ENCODE measurements at places on chromosomes 4 and X. TPM values are rescaled to one million over a fixed set of nuclear protein-coding genes. Genes with fewer than 3 reads are reported as not detected.

EDA gene
- 5.5 TPM for total RNA-seq

CXCL9 gene
- total RNA-seq = not detected

SLC6A14 gene
- total RNA-seq = not detected

TCEAL6 gene
- 6.7 TPM for total RNA-seq

MID2 gene
- 10.0 TPM for total RNA-seq

TCP11X2 gene
- total RNA-seq = 0.62 TPM

P2RY4 gene
- total RNA-seq = 0.16 TPM

OPRPN gene
- not detected for total RNA-seq

HSFX3 gene
- total RNA-seq = not detected

SMPX gene
- 0.31 TPM for total RNA-seq

ARHGEF6 gene
- total RNA-seq = 23.1 TPM

SMIM31 gene
- not detected for total RNA-seq

DNA sequence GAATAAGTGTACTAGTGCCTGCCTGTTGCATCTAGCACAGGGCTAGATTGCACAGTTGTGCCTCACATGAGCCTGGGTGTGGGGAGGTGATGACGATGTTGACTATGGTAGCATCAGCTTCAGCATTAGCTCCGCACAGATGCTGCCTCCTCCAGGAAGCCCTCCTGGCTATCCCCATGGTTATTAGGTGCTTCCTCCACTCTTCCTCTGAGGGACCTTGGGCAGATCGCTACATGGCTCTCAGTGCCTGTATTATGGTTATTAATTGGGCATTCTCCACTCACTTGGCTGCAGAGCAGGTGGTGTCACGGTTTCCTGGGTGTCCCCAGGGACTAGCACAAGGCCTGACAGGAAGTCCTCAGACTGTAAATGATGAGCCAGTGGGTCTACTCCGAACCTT lies 325.6 kb downstream of the ARHGAP10 start:
- DNase-seq = no peak

GRCh38 chrX:102085706-102086105 lies 39.8 kb upstream of the TCEAL2 start:
- DNase-seq = no peak

- no peak for DNase-seq
Measured at GRCh38 chr4:152946446-152946845, 10.3 kb downstream of the FHDC1 start.

- no peak for DNase-seq
Measured at GRCh38 chr4:77127215-77127614, 29.8 kb upstream of the CCNG2 start.

- DNase-seq = peak; percentile 12
Measured at GRCh38 chrX:41275661-41276609, 58.0 kb upstream of the DDX3X start.

DNA sequence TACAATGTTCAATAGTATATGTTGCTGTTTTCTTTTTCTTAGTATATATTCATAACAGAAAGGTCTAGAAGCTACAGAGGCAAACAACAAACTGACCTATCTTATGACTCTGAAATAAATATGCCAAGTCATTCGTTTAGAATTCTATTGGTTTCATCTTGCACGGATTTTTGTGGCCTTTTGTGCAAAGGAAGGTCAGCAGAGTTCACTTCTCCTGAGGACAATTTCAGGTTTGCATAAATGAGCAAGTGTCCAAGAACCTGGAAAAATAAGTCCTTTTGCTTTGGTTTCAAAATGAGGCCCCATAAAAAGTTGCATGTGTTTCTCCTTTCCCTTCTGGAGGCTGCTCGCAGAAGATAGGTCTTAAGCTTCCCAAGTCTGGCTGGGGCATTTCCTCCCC lies 156.9 kb downstream of the APBB2 start:
- DNase-seq = no peak

GRCh38 chrX:21150208-21150607 lies 224.0 kb upstream of the CNKSR2 start:
- no peak for DNase-seq

DNA sequence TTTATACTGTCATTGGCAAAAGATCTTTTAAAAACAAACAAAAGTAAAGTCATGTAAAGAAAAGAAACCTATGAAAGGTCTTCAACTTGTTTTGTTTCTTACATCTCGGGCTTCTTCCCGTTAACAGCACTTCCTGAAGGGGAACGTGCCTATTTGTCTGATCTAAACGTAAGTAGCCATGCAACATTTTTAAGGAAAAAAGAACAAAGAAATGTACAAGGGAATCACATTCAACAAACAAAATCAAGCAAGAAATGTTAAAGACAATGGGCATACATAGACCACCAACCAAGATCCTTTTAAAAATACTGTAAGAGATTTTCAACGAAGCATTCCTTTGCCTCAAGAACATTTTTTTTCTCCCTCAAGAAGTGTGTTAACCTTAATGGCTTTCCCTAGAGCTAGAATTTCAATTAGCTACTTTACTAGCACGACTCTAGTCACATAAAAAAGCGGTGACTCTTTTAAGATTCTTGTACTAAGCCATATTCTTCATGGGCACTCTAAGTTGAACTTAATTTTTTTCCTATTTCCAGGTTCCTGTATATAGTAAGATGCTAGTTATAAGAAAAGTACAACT lies 112.0 kb upstream of the TTC29 start:
- DNase-seq = no peak

- DNase-seq = no peak
Measured at GRCh38 chr4:37760840-37761239, 65.6 kb upstream of the PGM2 start.

DNA sequence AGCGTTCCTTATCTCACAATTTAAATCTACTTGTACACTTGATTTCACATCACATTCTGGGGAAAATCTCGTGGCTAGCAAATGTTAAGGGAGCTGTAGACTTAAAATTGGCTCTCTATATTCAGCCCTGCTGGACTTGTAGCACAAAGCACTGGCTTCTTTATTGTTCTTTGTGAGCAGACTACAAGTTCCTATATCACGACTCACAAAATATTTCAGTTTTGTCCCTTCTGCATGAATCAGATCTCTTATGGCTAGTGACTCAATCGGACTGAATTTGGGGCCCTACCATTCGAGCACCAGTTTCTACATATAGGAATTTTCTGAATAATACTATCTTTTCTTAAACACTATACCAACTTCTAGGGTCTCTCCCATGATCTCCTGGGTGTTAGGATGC lies 390.1 kb downstream of the ADAM29 start:
- no peak for DNase-seq

DNA sequence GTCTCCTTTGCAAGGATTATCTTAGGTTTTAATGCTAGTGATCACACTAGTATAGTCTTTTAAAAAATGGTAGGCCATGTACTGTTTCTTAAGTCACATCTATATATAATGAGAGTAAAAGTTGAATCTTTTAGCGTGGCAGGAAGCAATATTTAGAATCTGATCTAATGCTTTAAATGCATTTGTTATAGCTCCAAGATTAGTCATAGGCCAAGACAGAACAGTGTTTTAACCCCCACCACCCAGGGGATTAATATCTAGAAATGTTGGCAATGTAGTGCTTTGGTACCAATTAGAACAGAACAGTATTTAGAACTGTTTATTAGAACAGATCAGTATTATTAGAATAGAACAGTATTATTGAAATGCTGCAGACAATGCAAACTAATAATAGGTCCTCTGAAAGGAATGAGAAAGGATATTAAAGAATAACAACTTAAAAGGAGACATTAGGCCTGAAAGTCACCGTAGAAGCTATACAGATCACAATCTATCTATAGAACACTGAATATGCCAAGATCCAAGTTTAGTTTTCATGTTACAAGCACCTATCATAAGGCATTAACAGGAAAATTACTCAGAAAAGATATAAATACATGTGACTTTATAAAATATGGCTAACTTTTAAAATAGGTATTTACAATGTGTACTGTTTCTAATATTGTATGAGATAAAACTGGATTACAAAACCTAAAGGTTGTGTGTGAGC lies 146.2 kb downstream of the NPNT start:
- no peak for DNase-seq

DNA sequence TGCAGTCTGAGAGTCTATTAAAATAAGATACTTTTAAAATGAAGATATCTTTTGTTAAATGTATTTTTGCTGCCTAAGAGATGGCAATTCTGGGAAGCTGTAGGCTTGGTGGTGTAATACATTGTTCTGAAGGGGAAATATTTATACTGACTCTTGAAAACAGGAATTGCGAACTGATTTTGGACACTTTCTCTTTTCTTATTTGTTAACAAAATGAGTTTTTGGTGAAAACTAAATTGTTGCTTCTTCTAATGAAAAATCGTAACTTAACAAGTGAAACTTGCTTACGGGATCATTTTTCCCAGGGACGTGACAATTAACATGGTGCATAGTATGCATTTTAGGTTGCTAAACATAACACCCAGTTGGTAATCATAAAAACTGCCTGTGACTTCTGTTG lies 71.0 kb downstream of the RAPGEF2 start:
- DNase-seq = no peak

GRCh38 chrX:82087699-82088098 lies 885.8 kb downstream of the SH3BGRL start:
- DNase-seq = no peak

GRCh38 chr4:133124746-133125145 lies 24.3 kb upstream of the PCDH10 start:
- DNase-seq = no peak

GRCh38 chr4:156408749-156409148 lies 455.1 kb upstream of the CTSO start:
- DNase-seq = no peak

DNA sequence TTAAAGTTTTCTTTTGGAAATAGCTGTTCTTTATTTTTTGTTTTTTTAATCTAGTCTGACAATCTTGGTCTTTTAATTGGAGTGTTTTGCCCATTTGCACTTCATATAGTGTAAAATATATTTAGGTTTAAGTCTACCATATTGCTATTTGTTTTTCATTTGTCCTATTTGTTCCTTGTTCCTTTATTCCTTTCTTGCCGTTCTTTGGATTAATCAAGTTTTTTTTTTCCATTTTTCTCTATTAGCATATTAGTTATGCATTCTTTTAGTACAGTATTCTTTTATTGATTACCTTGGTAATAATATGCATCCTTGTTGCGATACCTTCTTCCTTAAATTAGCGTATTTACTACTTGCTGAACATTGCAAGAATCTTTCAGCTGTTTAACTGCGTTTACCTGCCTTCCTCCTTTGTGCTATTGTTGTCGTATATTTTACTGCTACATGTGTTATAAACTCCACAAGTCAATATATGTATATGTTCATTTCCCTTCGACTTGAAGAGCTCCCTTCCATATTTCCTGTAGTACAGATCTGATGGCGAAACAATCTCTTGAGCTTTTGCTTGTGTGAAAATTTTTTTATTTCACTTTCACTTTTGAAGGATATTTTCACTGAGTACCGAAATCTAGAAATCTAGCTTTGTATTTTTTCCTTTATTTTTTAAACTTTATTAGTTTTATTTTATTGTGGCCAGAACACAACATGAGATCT lies 23.9 kb upstream of the RNF212 start:
- DNase-seq = no peak

- DNase-seq = no peak
Measured at GRCh38 chr4:20422398-20422797, 170.7 kb downstream of the SLIT2 start.

DNA sequence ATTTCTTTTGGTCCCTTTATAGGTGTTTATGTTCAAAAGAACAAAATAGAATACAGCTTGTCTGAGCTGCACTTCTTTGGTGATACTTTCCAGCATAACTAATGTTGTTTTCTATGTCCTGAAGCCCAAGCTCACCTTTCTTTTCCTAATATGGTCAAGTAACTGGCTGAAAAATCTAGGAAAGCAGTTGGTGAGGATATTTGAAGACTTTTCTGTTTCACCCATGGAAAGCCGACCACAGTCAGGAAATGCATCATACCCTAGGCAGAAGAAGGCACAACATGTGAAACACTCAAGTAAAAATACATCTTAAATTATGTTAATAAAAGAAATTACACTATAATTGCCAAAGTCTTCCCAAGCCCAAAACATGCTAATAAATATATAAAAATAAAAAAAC lies 337.0 kb downstream of the PDGFC start:
- no peak for DNase-seq

DNA sequence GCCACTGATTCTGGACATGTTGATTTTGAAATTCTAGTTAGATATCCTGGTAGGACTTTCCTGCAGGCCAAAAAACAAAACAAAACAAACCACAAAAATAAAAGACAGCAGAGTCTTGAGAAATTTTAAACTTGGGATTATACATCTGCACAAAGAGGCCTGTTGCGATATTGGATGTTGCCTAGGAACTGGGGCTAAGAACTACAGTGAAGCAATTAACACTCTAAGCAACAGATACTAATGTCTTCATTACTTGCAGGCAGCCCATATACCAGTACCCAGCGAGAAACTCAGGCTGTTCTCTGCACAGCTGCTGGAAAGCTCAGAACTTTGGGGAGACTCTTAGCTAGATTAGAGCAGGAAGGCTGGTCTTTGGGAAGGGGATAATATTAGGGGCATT lies 69.1 kb upstream of the SCOC start:
- no peak for DNase-seq

DNA sequence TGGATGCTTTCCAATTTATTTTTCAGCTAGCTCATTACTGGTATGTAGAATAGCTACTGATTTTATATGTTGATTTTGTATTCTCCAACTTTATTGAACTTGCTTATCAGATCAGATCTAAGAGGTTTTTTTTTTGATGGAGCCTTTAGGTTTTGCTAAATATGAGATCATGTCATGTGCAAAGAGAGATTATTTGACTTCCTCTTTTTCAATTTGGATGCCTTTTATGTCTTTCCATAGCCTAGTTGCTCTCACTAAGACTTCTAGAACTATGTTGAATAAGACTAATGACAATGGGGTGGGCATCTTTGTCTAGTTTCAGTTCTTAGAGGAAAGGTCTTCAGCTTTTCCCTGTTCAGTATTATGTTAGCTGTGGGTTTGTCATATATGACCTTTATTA lies 11.7 kb downstream of the MAGEE1 start:
- DNase-seq = no peak

DNA sequence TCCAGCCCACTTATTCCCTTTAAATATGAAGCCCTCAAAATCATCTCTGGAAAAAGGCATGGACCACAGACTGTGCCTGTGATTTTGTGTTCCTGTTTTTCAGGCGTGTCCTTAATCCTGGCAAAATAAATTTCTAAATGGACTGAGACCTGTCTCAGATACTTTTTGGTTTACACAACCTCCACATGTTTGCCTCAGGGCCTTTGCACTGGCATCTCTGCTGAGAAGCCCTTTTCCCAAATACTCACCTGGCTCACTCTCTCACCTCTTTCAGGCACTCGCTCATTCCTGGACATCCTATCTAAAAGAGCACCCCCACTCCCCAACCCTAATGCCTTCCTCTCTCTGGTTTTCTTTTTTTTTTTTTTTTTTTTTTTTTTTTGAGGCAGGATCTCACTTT lies 40.5 kb downstream of the CHRNA9 start:
- no peak for DNase-seq

GRCh38 chrX:1767026-1767425 lies 152.2 kb downstream of the ASMT start:
- DNase-seq = no peak

- DNase-seq = no peak
Measured at GRCh38 chrX:148416931-148417330, 83.5 kb upstream of the AFF2 start.
